NCI-H2171 treated with DMSO at 0.1 percent for 48 hours (cell line): ENCODE measurements at places on chromosomes 5 and 9.

DNA sequence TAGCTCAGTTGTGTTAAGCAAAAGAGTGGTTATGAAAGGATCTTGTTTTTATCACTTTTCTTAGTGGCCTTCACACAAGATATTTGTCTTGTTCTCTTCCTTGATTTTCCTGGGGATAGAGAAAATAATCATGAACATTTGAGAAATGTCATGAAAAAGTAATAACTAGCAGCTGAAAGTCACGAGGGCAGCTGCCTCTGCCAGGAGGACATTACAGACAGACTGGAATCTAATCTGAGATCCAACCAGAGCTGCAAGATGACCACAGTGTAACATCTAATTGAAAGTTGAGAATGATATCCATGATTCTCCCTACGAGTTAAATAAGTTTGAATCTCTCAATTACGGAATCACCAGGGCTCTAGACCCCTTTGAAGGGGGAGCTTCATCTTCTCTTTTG, 274.9 kb downstream of the ARHGAP26 start:
- no peak for DNase-seq

- DNase-seq = no peak
Measured at GRCh38 chr5:176394881-176395675, 6.5 kb downstream of the HIGD2A start.

DNA sequence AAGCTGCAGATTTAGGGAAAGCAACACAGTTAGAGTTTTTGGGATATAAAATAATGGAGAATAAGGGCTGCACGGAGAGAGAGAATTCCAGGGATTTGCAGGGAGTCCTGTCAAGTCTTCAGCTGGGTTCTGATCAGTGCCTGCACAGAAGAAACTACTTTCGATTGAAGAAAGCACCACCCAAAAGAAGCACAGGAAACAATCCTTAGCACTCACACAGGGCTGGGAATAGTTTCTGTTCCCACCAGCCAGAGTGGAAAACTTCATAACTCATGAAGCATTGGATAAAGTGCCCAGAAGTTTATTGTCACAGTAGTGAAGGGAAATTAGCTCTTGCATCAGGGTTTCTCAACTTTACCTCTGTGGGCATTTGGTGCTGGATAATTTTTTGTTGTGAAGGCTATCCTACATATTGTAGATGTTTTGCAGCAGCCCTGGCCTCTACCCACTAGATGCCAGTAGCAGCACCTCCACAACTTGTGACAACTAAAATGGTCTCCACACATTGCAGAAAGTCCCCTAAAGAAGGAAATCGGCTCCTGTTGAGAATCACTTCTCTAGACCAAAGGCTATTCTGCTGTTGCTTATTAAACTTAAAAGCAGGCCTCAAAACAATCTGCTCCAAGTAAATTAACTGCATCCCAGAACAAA, 71.0 kb upstream of the FAM120A start:
- DNase-seq = no peak

DNA sequence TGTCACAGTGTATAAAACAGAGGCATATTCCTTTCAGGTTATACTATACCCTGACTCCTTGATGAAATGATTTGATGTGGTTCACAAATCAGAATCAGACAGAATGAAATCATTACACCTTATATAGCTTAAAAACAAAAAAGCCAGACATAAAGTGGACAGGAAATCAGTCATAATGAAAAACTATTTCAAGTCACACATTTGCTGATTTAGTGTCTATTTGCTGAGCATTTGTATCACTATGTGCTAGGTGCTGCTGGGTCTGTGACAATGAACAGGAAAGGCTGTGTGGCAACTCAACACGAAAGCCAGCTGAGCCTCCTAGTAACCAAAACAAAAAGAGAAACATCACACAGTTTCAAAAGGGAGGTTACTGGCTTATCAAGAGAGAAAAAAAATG, 194.0 kb downstream of the EFNA5 start:
- no peak for DNase-seq

DNA sequence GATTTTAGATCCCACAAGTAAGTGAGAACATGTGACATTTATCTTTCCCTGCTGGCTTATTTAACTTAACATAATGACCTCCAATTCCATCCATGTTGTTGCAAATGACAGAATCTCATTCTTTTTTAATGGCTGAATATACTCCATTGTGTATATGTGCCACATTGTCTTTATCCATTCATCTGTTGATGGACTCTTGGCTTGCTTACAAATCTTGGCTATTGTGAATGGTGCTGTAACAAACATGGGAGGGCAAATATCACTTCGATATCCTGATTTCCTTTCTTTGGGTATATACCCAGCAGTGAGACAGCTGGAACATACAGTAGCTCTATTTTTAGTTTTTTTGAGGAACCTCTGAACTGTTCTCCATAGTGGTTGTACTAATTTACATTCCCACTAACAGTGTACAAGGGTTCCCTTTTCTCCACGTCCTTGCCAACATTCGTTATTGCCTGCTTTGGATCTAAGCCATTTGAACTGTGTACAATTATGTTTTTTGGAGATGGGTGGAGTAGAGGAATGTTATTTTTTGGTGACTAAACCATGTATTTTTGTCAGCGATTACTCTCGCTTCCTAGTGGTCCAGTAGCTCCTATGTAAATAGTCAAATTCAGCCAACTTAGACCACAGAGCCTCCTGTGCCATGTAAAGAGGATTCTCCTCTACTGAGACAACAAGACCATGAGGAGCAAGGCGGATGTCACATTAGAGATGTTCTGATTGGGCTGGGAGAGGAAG, 60.6 kb downstream of the TNFSF15 start:
- DNase-seq = no peak

GRCh38 chr5:151264113-151264512, 11.1 kb downstream of the GM2A start:
- no peak for DNase-seq
